ENCODE measurements at places on chromosomes 6 and 20.

DNA sequence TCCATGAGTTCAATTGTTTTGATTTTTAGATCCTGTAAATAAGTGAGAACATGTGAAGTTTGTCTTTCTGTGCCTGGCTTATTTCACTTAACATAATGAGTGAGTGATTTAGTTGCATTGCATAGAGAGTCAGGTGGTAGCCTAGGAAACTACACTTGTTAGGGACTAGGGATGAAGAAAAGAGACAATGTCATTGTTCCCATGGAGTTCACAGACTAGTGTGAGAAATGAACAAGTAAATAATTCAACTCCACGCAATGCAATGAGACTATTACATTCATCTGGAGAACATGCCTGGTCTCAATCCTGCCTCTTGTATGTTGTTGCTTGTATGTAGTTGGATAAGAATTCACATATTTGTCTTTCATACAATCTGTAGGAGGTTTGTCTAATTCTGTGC lies 76.3 kb upstream of the B3GAT2 start:
- no peak for DNase-seq

- no peak for DNase-seq
Observed at GRCh38 chr20:43576108-43576507, 14.6 kb upstream of the IFT52 start.

DNA sequence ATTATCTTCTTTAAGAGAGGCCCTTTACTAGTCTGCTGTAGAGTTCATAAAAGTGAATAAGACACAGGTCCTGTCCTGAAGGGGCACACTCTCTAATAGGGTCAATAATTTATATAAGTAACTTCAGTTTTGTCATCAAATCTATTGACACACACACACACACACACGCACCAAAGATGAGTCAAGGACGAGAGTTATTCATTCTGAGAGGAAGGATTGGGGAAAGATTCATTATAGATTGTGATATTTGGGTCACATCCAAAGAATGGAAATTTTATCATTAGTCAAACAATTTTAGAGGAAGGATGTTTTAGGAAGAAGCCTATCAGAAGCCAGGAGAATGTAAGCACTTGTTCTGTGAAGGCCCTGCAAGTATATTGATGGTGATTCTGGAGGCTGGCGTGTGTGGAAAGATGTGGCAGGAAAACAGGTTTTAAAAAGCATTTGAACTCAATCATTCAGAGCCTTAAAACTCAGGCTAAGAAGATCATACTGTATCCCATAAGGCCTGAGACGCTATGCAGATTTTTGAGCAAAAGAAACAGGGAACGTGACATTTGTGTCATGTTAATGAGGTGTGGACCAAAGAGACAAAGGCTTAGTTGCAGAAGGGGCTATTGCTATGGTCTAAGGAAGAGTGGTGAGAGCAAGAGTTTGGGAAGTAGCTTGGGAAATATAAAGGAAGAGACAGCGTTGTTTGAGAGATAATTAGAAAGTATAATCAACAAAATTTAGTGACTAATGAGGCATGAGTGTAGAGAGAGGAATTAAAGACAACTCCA lies 161.4 kb upstream of the PREP start:
- DNase-seq = no peak

GRCh38 chr6:84078335-84078734 lies 44.8 kb downstream of the MRAP2 start:
- no peak for DNase-seq

DNA sequence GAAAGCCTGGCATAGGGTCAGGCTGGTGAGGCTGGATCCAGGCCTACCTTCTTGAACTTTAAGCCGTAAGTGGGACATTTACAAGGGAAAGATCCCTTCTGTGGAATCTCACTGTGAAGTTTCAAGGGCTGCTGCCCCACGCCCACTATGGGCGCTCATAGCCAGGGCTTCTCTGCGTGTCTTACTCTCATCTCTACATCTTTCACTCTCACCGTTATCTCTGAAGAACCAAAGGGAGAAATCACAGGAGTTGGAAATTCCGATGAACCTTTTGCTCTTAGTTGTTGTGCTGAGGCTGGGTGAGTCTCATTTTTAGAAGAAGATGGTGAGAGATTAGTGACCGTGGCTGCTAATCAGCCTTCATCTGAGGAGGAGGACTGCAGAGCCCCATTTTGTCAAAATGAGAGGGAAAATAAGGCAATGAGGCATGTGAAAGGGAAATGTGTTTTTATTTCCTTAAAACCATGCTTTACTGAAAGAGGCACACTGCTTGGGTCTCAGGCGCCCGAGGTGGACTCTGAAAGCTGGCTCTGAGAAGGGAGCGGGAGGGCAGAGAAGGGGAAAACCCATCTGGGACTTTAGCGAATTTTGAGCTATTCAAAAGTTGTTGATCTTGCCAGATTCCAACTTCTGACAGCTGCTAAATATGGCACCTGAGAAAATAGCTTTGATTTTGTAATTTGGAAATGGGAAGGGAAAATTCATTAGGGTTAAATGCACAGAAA lies 301.5 kb downstream of the CLIC5 start:
- no peak for DNase-seq

DNA sequence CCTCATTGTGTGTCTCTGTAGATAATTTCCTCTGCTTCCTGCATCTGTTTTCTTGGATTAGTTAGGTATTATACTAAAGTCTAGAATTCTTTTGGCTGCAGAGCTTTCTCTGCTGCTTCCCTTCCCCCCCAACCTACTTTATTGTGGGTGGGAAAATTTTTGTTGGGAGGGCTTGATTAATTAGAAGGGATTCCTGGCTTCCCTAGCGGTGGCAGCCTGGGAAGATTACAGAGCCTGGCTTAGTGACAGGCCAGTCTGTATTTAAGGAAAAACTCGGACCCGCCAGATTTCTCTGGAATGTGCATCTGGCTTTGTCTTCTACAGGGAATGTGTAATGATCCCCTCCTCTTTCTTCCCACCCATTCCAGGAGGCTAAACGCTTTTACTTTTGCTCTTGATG lies 31.2 kb downstream of the SLX4IP start:
- no peak for DNase-seq
